ENCODE measurements at places on chromosomes 13 and 19.

- peaks cover 5% of the 10 kb centered on the region for H3K4me1 ChIP-seq
- DNase-seq: no peak
- H3K36me3 ChIP-seq: no peaks in the 10 kb centered on the region
These were observed 11.2 kb downstream of the AXL start for GRCh38 chr19:41230067-41230857.

DNA sequence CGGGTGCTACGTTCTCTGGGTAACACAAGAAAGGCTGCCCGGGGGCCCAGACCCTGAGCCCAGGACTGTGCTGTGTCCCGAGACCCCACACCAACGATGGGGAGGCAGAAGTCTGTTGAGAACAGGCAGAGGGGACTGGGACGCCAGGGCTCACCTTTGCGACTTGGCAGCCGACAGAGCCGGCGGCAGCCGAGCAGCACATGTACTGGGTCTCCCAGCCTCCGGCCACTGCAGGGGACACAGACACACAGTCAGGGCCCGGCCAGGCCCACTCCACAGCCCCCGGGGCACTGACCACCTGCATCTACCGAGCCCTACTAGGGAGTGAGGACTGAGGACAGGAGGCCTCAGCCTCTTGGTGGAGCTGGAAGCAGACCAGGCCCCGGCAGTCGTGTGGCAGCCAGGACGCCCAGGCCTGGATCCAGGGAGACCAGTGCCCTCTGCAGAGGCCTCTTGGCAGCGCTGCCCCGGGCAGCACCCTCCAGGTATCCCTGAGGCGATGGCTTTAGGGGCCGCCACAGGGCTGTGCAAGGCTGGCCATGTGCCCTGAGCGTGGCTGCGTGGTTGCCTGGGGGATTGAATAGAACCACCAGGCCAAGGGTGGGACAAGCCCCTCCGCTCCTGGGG lies 5.6 kb upstream of the ATP8B3 start:
- DNase-seq: no peak
- peaks cover 6% of the 10 kb centered on the region for H3K4me1 ChIP-seq
- H3K36me3 ChIP-seq: peaks cover 58% of the 10 kb centered on the region

DNA sequence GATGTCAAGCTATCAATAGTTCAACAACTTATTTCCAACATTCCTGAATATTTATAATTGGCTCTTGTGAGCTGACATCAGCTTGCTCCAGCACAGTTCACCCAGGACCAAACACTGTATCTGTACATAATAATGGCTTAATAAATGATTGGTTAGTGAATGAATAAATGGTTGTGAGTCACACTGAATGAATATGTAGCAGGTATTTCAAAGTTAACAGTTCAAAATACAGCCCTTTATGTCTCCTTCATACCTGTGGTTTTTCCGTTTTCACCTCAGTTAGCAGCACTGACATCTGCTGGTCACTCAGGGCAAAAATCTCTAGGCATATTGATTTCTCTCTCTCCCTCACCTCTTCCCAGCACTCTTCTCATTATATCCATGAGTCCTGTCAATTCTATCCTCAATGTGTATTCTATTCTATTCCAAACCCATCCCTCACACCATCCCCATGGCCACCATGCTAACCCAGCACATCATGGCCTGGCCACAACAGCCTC lies 76.3 kb downstream of the PEG3 start:
- no peak overlapping the region for H3K27ac ChIP-seq
- DNase-seq: no peak
- no peak overlapping the region for H3K4me3 ChIP-seq
- H3K4me1 ChIP-seq: peaks cover 11% of the 10 kb centered on the region

DNA sequence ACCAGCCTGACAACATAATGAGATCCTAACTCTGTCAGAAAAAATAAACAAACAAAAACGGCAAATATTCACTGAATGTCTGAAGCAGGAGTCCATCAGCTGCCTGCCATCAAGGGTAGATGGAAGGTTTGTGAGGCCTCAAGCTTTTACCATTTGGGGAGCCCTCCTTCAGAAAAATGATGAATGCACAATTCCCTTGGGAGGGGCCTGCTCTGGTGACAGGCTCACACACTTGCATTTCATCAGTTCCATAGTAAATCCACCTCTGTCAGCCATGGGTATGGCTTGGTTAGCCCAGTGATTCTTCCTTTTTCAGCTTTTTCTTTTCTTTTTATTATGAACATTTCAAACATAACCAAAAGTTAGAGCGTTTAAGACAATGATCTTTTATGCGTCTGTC lies 26.3 kb upstream of the KATNAL1 start:
- H3K4me3 ChIP-seq: no peak overlapping the region
- no peaks in the 10 kb centered on the region for H3K36me3 ChIP-seq
- H3K4me1 ChIP-seq: peaks cover 7% of the 10 kb centered on the region
- DNase-seq: no peak
- H3K27me3 ChIP-seq: no peaks in the 10 kb centered on the region

DNA sequence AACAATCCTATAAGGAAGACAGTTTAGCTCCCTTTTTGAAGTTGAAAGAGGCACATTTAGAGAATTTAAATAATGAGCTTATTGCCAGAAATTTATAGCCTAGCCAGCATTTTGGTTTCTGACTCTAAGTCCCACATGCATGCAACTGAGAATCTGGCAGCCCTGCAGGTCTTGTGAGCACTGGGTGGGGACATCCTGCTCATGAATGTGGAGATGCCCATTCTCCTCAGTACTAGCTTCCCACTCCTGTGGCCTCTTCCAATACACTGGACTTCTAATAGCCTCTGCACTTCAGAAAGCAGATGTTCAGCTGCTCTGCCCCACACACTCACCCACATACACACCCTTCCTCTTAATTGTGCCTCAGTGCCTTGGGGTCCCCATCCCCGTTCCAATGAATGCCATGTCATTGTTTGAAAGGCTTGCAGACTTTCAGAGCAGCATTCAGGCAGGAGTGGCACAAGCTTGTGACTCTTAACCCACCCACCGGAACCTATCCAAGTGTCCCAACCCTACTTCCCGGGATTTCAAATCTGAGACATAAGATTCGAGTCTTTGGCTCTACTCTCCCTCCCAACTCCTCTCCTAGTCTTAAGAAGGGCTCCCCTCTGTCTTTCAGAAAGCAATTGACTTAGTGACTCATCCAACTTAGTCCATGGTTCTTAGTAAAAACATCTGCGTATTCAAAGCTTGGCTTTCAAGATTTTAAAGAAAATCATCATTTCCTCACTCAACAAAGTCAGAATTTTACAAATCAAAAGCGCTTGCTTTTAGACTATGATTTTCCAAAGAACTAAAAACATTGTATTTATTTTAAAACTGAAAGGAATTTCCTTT lies 80.0 kb upstream of the FREM2 start:
- H3K36me3 ChIP-seq: no peaks in the 10 kb centered on the region
- no peak for DNase-seq
- no peak overlapping the region for H3K27ac ChIP-seq
- no peaks in the 10 kb centered on the region for H3K4me1 ChIP-seq
- H3K27me3 ChIP-seq: no peaks in the 10 kb centered on the region
- no peak overlapping the region for H3K4me3 ChIP-seq

DNA sequence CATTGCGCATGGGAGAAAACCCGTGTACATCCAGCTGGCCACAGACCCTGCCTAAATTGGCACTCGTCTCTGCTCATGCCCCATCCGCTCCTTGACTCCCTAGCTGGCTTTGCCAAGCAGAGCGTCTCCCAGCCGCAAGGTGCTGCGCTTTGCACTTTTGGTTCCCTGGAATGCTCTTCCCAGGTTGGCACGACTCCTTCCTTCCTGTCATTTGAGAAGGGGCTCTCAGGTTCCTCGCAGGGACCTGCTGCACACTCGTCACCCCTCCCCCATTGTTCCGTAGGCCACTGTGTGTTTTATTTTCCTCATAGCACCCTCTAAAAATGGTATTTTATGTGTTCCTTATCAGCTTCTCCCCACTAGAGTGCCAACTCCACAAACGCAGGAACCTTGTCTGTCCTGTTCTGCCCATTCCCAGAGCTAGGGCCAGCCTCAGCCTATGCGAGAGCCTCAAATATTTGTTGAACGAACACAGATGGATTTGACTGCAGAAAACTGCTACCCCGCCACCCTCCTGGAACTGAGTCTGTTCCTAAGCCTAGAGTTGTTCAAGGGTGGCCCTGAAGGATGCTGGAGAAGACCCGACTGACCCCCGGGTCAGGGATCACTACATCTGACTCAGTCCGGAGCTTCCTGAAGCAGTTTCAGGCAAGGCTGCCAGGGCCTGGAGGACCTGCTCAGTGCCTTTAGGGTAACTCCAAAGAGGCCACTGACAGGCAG lies 8.4 kb upstream of the CEBPA start:
- no peak overlapping the region for H3K27ac ChIP-seq
- no peak for DNase-seq
- H3K4me3 ChIP-seq: no peak overlapping the region
- H3K4me1 ChIP-seq: no peaks in the 10 kb centered on the region
- H3K36me3 ChIP-seq: no peaks in the 10 kb centered on the region

Measured in effector memory CD8-positive, alpha-beta T cell (primary cell).